Trophoblast cell (in vitro differentiated cells and primary cell): ENCODE measurements at places on chromosomes 1 and 21.

DNA sequence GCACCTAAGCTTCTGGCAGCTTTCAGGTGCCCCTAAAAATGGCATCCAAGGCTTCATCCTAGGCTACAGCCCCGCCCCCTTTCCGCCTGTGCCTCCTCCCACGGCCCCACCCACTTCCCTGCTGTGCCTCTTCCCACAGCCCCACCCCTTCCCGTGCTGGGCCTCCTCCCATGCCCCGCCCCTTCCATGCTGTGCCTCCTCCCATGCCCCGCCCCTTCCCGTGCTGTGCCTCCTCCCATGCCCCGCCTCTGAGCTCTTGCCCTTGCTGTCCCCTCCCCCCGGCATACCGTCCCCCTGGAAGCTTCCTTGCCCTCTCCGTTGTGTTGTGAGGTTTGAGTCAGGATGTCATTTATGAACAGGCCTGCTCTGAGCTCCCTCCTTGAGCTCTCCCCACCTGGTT, 228.5 kb upstream of the AJAP1 start:
- no peak overlapping the region for H3K27ac ChIP-seq
- no peaks in the 10 kb centered on the region for H3K4me1 ChIP-seq
- H3K36me3 ChIP-seq = no peaks in the 10 kb centered on the region
- no peaks in the 10 kb centered on the region for H3K27me3 ChIP-seq
- no peak overlapping the region for H3K4me3 ChIP-seq

DNA sequence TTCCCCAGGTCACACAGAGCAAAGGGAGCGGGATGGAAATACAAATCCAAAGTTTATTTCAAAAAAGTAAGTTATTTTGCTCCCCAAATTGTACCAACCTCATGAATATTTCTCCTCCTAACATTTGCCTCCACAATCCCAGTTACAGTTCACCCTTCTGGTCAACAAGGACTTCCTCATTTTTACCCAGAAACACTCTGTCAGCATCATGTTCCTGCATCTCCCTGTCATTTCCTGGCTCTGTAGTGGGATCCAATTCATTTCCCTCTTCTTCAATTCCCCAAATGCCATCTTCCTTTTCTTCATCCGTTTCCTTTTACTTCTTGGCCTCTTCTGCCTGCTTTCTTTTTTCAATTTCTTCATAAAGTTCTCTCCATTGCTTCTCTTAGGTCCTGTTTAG, 32.0 kb upstream of the EPS15 start:
- H3K4me3 ChIP-seq = no peak overlapping the region
- H3K27ac ChIP-seq = no peak overlapping the region
- DNase-seq = no peak
- H3K4me1 ChIP-seq = peaks cover 8% of the 10 kb centered on the region
- no peaks in the 10 kb centered on the region for H3K27me3 ChIP-seq

GRCh38 chr21:42222386-42222785, 3.4 kb downstream of the ABCG1 start:
- H3K4me1 ChIP-seq = peaks cover 10% of the 10 kb centered on the region
- no peak for DNase-seq
- no peak overlapping the region for H3K27ac ChIP-seq
- H3K4me3 ChIP-seq = no peak overlapping the region
- H3K36me3 ChIP-seq = no peaks in the 10 kb centered on the region

DNA sequence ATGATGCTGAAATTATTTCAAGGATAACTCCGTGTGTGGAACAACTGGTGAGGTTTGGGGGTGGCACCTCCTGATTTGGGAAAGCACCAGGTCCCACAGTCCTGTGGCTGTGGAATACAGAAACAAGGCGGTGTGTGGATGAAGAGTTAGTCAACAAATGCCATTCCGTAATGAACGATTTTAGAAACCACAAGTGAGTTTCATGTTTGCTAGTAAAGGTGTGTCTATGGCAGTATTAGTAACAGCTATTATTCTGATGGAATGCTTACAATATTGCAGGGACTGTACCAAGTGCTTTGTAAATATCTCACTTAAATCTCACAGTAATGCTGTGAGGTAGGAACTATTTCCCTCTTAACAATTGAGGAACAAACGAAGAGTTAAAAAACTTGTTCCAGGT, 53.8 kb downstream of the B3GALNT2 start:
- H3K27ac ChIP-seq = no peak overlapping the region
- H3K4me3 ChIP-seq = no peak overlapping the region
- peaks cover 7% of the 10 kb centered on the region for H3K4me1 ChIP-seq
- H3K27me3 ChIP-seq = no peaks in the 10 kb centered on the region

- peaks cover 15% of the 10 kb centered on the region for H3K4me1 ChIP-seq
- H3K36me3 ChIP-seq = peaks cover 17% of the 10 kb centered on the region
- no peak overlapping the region for H3K4me3 ChIP-seq
- peak overlapping the region; percentile 4 for H3K27ac ChIP-seq
- H3K27me3 ChIP-seq = no peaks in the 10 kb centered on the region
Observed at GRCh38 chr1:204465546-204466415, 28.8 kb downstream of the PIK3C2B start.

- H3K36me3 ChIP-seq = no peaks in the 10 kb centered on the region
- H3K27ac ChIP-seq = no peak overlapping the region
- H3K4me1 ChIP-seq = no peaks in the 10 kb centered on the region
- no peak overlapping the region for H3K4me3 ChIP-seq
Observed at GRCh38 chr1:228185641-228185965, 20.0 kb downstream of the IBA57 start.

- no peaks in the 10 kb centered on the region for H3K4me1 ChIP-seq
- no peak overlapping the region for H3K27ac ChIP-seq
- no peak overlapping the region for H3K4me3 ChIP-seq
Observed at GRCh38 chr1:156528875-156529425, 28.4 kb upstream of the MEF2D start.

- DNase-seq = no peak
- H3K36me3 ChIP-seq = no peaks in the 10 kb centered on the region
- no peak overlapping the region for H3K27ac ChIP-seq
- no peaks in the 10 kb centered on the region for H3K4me1 ChIP-seq
- H3K4me3 ChIP-seq = no peak overlapping the region
Observed at GRCh38 chr1:207892764-207893163, 18.2 kb downstream of the CD34 start.

DNA sequence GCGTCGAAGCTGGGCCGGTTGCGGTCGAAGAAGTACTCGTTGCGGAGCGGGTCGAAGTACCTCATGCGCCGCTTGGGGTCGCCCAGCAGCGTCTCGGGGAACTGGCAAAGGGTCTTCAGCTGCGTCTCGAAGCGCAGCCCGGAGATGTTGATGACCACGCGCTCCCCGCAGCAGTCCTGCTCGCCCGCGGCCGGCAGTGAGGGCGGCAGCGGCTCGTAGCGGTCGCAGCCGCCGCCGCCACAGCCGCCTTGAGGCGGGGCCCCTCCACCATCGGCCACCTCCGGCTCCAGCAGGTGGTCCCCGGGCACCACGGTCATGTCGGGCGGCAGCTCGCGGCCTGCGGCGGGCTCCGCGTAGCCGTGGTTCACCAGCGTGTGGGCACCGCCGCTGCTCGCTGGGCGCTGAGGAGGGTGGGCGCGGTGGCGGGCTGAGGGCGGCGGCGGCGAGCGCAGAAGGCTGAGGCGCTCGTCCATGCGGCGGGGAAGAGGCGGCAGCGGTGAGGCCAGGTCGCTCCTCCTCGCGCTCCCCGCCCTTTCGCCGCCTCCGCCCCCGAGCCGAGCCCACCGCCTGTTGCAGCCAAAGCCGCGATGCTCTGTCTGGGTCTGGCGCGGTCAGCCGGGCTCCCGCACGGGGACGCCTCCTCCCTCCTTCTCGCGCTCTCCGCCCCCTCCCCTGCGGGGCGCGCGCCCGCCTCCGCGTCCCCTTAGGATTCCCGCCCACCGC, at the start of gene KCNA3:
Gene KCNA3, minus strand, starts transcription at position 604 of the 723 bp plus-strand sequence. Its CDS starts 131 bp downstream, at position 473.
- peaks cover 40% of the 10 kb centered on the region for H3K27me3 ChIP-seq
- H3K36me3 ChIP-seq = no peaks in the 10 kb centered on the region
- peaks cover 5% of the 10 kb centered on the region for H3K4me1 ChIP-seq
- no peak within 1 kb of the TSS for H3K27ac ChIP-seq
- DNase-seq = peak; percentile 27

- no peak for DNase-seq
- H3K27ac ChIP-seq = no peak overlapping the region
- no peak overlapping the region for H3K4me3 ChIP-seq
Observed at GRCh38 chr1:229461032-229461668, 27.3 kb upstream of the ACTA1 start.

DNA sequence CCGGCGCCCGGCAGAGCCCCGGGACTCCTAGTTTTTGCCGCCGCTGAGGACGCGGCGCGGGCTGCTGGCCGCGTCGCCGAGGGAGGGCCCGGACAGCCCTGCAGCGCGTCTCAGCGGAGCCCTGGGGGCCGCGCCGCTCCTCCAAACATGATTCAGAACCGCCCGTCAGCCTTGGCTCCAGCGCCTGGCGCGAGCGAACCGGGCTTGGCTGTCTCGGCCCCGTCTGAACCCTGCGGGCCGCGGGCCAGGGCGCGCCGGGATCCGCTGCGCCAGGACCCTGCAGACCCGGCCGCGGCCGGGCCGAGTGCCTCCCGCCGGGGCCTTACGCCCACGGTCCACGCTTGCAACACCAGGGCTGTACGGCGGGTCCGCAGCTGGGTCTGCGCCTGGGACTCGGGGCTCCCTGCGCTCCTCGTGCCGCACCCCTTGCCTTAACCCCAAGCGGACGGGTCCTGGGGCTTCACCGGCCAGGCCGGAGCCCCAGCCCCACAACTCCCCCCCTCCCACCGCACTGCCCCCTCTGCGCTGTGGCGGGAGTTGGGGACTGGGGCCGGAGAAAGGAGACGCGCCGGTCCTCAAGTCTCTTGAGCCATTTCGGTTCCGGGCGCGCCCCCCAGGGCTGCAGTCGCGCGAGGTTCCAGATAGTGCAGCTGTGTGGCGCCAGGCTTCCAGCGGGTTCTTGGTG, 48.4 kb upstream of the CD34 start:
- peak overlapping the region; percentile 62 for H3K4me3 ChIP-seq
- peaks cover 25% of the 10 kb centered on the region for H3K27me3 ChIP-seq
- no peaks in the 10 kb centered on the region for H3K36me3 ChIP-seq

DNA sequence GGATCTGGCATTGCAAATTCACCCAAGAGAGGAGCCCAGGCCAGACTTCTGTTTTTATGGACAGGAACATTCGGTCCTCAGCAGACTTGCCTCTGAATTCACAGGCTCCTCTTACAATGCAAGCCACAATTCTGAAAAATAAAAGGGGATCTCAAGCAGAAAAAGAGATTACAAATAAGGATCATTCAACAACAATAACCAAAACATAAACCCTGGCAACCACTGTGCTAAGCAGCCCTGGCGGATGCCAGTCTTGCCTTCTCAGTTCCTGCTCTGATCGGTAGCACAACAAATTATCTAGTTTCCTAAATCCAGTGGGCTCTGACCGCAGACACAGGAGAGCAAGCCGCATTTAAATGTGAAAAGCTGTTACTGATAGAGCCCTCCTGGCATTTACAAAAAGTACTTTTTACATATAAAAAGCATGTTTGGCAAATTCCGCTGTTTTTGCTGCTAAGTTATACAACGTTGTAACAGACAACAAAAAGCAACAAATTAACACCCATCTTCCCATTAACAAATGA, 123.4 kb upstream of the FOXD3 start:
- H3K36me3 ChIP-seq = no peaks in the 10 kb centered on the region
- no peak for DNase-seq
- no peak overlapping the region for H3K4me3 ChIP-seq
- no peaks in the 10 kb centered on the region for H3K4me1 ChIP-seq
- H3K27ac ChIP-seq = no peak overlapping the region
- H3K27me3 ChIP-seq = peaks cover 8% of the 10 kb centered on the region

- no peak overlapping the region for H3K27ac ChIP-seq
- no peak overlapping the region for H3K4me3 ChIP-seq
- H3K27me3 ChIP-seq = no peaks in the 10 kb centered on the region
Observed at GRCh38 chr21:31374395-31374794, 30.3 kb upstream of the TIAM1 start.

GRCh38 chr1:161251579-161251978, 7.0 kb upstream of the PCP4L1 start:
- no peaks in the 10 kb centered on the region for H3K36me3 ChIP-seq
- H3K4me3 ChIP-seq = no peak overlapping the region
- H3K4me1 ChIP-seq = no peaks in the 10 kb centered on the region
- no peak overlapping the region for H3K27ac ChIP-seq
- no peak for DNase-seq

DNA sequence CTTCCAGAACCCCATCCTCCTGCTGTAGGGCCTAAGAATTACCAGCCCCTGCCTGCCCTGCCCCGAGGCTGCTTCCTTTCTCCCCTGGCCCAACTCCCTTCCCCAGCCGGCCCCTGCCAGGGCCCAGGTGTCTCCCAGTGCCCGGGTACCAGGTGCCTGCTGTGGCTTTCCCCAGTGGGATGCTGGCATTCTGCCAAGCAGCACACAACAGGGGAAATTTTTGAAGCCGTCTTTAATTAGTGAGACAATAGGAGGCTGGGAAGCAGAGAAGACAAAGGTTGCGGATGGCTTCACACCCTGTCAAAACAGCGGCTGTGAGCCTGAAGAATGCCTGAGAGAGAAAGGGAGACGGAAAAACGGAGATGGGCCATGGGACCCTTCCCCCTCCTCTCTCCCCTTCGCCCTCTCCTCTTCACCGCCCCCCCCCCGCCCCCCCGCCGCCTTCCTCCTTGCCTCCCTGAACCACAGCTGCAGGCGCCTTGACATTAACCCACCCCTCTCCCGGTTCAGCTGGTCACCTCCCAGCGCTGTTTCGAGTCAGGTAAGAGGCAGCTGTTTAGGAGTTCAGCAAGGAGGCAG, 33.6 kb downstream of the LRRN2 start:
- peaks cover 4% of the 10 kb centered on the region for H3K27me3 ChIP-seq
- no peak for DNase-seq
- H3K4me3 ChIP-seq = no peak overlapping the region
- no peak overlapping the region for H3K27ac ChIP-seq
- no peaks in the 10 kb centered on the region for H3K4me1 ChIP-seq

DNA sequence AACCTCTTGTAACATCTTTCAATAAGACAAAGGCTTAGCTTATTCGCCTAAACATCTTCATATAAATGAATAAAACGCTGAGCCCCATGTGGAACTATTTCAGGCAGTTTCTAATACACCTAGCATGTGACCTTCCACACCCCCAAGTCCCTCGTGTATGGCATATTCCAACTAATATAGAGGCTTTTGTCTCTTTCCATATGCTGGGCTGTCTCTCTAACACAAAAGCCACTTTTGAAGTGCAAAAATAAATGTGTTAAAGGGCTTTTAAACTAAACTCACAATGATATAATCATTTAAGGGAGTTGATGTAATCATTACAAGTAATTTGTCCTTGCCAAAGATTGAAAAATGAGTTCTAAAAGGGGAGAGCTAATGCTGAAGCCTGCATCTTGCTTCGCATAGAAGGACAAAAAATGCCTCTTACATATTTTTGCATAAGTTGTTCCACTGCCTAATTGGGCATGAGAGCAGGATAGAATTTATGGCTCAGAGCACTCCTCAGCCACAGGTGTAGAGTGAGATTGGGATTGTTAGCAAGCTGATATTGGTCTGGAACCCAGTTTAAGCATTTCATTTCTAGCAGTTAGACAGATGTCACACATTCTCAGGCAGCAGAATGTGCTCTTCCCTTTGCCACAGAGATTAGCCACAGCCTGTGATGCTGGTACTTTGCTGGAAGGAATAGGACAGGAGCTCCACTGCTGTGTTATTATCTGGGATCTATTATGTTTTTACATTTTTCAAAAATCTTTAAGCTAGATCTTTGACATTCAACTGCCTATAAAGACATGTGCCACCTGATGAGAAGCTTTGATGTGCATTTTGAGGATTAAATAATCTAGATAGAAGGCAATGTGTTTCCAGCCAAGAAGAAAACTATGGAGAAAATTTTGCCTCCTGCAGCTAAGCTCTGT, 1044.4 kb downstream of the ADGRL2 start:
- H3K27ac ChIP-seq = no peak overlapping the region
- H3K4me1 ChIP-seq = no peaks in the 10 kb centered on the region
- DNase-seq = peak; percentile 72
- no peaks in the 10 kb centered on the region for H3K27me3 ChIP-seq

GRCh38 chr1:220894025-220894923, 15.0 kb downstream of the HLX start:
- no peak overlapping the region for H3K4me3 ChIP-seq
- H3K36me3 ChIP-seq = no peaks in the 10 kb centered on the region
- no peak overlapping the region for H3K27ac ChIP-seq
- peaks cover 10% of the 10 kb centered on the region for H3K4me1 ChIP-seq
